Peyer's patch (tissue), 4 donors: ENCODE measurements at places on chromosomes 2 and 18. TPM values are rescaled to one million over a fixed set of nuclear protein-coding genes. Genes with fewer than 3 reads are reported as not detected.

GRCh38 chr18:39660141-39660540, 2094.5 kb upstream of the CELF4 start:
- DNase-seq = no peak

DNA sequence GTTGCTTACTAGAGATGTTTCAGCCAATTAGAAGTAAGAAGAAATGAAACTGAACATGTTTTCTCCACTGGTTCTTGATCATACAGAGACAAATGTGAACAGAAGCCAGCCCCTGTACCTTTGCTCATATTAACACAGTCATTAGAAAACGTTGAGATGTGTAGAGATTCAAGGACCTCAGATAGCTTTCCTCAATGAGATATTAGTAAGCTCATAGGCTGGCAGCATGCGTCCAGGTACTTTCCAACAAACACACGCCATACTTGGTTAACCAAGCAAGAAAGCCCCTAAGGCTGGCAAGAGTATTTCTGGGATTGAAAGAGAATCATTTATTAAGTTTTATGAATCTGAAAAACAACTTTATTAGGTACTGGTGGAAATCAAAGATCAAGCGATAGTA, 37.5 kb downstream of the SLC5A7 start:
- no peak for DNase-seq

- DNase-seq = peak; percentile 92
Observed at GRCh38 chr2:177164584-177165052, 48.0 kb upstream of the HNRNPA3 start.

DNA sequence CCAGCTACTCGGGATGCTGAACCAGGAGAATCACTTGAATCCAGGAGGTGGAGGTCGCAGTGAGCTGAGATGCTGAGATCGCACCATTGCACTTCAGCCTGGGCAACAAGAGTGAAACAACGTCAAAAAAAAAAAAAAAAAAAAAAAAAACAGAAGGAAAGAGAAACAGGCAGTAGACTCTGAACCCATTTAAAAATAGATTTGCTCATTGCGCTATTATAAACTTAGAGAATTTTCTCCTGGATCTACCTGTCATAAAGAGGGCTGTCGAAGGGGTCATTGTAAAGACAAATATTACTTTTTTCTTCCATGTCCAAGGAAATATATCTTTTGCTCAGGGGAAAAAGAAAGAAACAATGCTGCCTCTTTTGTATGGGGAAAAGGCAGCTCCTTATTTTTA, 425.0 kb upstream of the ID2 start:
- no peak for DNase-seq

- no peak for DNase-seq
Observed at GRCh38 chr18:61549416-61549815, 216.2 kb downstream of the CDH20 start.

- DNase-seq = no peak
Observed at GRCh38 chr2:150762571-150762970, 275.1 kb upstream of the RND3 start.

DNA sequence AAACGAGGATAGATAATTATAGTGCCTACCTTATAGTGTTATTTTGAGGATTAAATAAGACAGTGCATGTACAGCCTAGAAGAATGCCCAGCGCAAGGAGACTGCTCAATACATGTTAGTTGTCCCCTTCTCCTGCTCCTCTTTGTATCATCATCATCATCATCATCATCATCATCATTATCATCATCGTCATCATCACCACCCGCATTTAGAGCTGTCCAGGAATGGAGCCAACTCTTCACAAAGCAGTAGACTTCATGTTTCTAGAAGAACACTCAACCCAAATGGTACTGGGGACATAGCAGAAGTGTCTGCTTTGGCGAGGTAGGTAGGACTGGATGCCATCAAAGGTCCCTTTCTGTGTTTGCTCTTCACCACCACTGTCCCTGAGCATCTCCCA, 116.0 kb downstream of the TRIM43 start:
- no peak for DNase-seq

DNA sequence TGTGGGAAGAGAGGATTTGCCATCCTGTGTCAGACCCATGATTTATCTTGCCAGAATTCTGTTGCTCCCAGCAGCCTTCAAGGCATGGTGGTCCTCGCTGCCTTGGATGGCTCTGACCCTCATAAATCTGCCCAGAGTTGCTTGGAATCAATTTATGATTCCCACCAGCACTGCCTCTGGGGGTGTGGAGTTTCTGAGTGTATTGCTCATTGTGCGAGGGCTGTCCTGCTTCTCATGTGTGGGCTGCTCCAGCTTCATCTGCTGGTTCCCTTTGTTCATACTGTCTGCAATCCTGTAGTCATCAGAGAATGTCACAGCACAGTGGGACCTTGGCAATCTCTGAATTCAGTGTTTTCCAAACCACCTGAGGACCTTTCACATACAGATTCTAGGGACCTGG, 139.8 kb downstream of the CLIP4 start:
- no peak for DNase-seq

- DNase-seq = peak; percentile 47
Observed at GRCh38 chr2:151410485-151410834, 758 bp downstream of the RIF1 start.

DNA sequence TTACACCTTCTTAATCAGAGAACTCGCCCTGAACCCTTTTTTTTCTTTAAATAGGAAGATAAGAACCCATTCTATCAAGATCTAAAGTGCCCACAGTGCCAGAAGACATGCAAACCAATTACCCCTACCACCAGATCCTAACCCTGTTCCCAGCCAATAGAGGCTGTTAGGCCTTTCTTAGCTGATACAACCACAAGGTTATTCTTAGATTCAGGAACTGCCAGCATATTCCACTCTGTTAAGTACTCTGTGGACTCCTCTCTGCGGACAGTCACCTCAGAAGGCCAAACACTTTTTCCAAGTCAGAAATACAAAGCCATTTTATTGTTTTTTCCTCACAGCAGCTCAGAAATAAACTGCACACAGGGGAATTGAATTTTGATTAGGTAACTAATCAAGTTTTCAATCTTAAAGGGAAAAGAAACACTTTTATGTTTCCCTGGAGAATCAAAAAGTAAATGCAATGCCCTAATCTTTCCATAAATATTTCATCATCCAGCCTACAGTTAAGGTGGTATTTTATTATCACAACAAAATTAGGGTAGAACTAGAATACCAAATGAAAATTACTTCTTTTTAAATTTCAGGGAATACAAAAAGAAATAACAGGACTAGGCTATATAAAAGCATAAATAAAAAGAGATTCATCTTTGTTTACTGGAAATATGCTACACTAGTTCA, 111.4 kb downstream of the NBAS start:
- no peak for DNase-seq

DNA sequence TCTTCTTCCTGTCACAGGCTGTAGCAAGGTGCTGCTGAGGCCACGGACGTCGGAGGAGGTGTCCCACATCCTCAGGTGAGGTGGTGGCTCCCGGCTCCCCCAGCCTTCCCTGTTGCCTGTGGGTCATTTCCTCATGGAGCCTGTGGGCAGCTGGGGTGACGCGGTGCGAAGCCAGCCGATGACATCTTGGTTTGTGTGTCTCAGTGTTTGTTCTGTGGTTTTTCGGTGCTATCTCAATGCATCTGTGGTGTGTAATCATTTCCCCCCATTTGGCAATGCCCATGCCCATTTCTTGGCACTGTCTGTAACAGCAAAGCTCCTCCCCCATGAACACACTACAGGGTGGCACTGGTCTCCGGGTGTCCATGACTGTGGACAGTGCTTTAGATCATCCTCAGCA, 6.6 kb downstream of the D2HGDH start:
- DNase-seq = no peak

DNA sequence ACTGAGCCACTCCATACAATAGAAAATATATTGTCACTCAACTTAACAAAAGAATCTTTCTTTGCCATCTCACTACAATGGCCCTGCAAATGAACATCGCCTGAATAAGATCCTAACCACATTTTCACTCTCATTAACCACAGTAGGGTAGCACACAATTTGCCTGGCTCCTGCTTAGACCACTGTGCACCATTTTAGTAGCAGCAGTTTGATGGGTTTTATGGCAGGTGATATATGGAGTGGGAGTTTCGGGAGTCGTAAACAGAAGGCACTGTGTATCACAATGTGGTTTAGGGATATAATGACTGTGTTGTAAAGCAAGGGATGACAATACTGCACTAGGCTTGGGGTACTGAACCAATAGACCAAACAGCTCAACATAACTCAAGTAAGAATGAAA, 617.4 kb downstream of the BCL11A start:
- DNase-seq = no peak

DNA sequence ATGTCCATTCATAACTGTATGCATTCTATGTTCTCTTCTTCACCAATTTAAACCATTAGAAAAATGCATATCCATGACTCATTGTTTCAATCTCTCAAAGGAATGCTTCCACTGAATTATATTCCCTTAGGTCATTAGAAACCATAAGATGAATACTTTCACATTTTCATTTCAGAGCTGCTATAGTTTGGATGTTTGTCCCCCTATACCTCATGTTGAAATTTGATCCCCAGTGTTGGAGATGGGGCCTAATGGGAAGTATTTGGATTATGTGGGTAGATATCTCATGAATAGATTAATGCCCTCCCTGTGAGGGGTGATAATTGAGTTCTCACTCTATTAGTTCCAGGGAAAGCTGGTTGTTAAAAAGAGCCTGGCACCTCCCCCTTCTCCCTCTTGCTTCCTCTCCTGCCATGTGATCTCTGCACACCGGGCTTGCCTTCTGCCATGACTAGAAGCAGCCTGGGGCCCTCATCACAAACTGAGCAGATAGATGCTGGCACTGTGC, 35.7 kb downstream of the THUMPD2 start:
- DNase-seq = no peak

- DNase-seq = no peak
Observed at GRCh38 chr2:104826016-104826415, 27.9 kb upstream of the POU3F3 start.

Gene PUS10
- 30.3 TPM for total RNA-seq

Gene SAG
- total RNA-seq = not detected

Gene SIGLEC15
- not detected for total RNA-seq

Gene ARHGAP28
- 1.0 TPM for total RNA-seq

Gene SPDYA
- not detected for total RNA-seq
